NCI-H82 (cell line): ENCODE measurements at places on chromosomes 7 and 10.

- no peak for DNase-seq
Observed at GRCh38 chr10:2658780-2659179, 408.6 kb upstream of the PFKP start.

GRCh38 chr7:107614425-107614824 lies 34.4 kb downstream of the BCAP29 start:
- DNase-seq = no peak

DNA sequence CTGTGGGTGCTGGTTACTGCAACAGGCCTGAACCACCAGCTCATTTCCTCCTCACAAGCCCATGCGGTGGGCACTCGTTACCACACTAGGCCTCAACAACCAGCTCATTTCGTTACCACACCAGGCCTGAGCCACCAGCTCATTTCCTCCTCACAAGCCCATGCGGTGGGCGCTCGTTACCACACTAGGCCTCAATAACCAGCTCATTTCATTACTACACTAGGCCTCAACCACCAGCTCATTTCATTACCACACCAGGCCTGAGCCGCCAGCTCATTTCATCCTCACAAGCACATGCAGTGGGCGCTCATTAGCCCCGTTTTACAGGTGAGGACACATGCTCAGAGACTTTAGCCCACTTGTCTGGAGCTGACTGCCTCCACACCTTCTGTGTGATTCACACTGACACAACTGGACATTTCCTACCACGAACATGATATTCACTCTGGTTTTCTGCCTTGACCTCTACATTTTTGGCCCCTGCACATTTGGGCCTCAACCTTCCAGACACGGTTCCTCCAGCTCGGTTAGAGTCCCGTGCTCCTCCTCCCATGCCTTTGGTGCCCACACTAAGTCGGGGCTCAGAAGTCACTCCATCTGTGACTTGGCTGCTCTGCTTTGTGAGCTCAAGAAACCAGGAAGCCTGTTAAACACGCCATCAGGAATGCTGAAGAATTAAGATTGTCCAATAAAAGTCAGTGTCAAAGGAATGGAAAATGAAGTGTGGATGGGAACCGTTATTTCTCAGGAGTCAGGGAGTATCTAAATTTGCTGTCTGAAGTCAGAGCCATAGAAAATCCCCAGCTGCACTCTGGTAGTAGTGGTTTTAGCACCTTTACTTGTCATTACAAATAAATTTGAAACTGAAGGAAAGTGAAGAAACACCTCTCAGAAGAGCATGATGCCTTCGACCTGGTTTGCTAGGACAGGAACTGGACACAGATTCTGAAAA lies 55.8 kb upstream of the LANCL2 start:
- DNase-seq = no peak

DNA sequence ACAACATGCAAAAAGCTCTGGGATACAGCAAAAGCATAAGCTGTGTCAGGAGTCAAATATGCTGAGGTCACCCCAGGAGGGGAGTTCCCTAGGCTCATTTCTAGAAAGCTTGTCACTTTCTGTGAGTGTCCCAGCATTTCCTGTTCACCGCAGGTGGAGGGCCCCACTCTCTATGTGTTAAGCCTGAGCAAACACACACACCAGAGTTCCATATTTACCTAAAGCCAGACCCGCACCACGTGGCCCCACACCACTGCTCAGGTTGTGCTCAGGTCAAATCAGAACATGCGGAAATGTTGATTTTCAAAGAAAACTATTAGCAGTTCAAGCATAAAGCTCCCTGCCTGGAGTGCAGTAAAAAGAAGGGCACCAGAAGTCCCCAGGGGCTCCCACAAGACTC lies 259.6 kb upstream of the PPP2R2D start:
- no peak for DNase-seq

GRCh38 chr10:74437822-74438221 lies 286.8 kb downstream of the ADK start:
- peak; percentile 15 for DNase-seq

DNA sequence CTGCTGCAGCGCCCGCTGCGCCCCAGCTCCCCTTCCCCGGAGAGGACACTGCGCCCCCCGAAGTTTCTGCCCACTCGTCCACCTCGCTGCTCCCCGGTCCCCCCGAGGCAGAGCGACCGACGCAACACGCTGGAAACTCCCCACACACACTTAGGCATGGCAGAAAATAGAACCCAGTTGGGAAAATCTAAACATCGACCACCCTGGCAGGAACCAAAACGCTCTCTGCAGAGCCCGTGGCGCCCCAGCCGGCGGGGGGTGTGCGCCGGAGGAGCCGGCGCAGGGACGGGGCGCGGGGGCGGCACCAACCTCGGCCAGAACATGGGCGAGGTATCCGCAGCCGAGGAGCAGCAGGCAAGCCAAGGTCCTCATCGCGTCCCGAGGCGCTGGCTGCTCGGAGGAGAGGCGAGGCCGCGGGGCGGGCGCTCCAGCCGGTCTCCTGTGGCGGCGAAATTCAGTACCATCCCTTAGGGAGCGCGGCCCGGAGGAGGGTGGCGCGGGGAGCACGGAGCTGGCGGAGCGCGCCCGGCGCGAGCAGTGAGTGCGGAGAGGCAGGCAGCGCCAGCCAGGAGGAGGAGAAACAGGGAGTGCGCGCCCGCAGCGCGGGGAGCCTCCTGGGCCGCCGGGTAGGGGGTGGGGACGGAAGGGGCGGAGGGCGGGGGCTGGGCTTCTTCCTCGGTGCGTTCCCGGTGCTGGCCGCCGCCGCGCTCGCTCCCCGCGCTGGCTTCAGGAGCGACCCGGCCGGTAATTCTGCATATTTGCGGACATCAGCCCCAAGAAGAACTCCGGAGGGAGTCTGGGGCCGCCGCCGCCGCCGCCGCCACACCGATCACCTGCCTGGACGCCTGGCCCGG lies 789 bp downstream of the PDGFA start:
- peak; percentile 23 for DNase-seq

DNA sequence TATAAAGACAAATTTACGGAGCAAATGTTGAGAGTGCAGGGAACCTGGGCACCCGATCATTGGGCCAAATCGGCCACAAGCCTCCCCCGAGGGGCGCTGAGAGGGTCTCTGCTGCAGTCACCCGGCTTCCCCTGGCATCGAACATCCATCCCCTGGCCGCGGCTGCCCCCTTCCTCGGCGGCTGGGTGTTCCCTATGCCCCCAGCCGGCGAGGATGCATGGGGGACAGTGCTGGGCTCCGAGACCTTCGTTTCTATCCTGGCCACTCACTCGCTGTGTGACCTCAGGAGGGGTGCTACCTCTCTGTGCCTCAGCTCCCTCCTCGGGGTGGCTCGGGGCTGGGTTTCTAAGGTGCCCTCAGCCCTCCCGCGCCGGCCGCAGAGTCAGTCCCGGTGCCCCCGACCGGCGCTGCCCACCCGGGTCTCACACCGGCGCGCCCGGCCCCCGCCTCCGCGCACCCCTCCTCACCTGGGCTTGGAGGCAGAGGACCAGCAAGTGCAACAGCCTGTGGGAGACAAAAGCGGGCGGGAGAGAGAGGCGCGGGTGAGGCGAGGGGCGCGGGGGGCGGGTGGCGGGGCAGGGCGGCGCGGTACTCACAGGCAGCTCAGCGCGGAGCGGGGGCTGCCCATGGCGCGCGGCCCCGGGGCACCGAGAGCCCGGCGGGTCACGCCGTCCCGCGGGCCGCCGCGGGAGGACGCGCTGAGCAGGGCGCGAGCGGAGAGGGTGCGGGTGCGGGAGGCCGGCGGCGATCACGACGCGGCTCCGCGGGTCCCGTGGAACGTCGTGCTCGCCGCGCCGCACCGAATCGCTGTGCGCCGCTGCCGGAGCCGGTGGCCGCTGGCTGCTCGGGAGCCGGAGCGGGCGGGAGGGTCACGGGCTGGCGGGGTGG lies at the start of gene FGF8:
FGF8 (minus strand) TSS at position 842 of the 888 bp plus-strand sequence; CDS start at position 628, 214 bp downstream.
- no peak for DNase-seq

DNA sequence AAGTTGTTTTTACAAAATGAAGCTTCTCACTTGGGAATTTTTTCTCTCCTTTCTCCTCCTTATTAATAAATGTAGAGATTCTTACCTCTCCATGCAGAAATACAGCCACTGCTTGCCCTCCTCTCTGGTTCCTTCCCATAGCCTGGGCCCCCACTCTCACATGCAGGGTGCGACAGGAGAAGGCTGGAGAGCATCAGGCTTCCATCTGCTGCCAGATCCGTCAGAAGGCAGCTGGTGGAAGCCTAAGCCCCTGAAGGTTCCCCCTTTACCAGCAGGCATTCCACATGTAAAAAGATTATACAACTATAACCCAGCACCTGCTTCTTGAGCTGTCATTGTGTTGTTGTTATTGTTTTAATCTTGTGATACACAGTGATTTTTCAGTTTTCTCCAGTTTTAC lies 314.2 kb downstream of the LHFPL3 start:
- peak; percentile 96 for DNase-seq

DNA sequence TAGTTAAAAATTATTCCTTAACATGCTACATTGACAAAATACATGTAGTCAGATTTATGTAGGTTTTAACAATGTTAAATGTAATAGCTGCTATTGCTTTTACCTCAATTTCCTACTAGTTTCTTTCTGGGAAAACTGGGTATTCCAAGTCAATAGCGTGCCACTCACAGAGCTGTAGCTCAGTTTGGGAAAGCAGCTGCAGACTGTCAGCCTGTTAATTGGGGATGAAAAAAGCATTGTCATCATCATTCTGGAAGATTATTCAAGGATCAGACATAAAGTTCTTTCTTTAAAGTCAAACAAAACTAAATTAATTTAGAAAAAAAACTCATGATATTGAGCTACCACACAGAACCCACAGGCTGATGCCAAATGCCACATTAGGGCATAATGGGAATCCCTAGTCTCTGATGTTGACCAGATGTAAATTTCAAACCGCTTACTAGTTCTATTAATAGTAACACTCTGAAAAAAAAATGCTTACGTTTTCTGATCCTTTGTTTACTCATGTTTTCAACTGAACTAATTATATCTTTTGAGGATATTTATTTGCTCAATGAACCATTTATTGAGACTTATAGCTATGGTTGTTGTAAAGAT lies 19.6 kb upstream of the AGMO start:
- no peak for DNase-seq

GRCh38 chr7:77699056-77699455 lies 2.8 kb downstream of the RSBN1L start:
- DNase-seq = no peak

DNA sequence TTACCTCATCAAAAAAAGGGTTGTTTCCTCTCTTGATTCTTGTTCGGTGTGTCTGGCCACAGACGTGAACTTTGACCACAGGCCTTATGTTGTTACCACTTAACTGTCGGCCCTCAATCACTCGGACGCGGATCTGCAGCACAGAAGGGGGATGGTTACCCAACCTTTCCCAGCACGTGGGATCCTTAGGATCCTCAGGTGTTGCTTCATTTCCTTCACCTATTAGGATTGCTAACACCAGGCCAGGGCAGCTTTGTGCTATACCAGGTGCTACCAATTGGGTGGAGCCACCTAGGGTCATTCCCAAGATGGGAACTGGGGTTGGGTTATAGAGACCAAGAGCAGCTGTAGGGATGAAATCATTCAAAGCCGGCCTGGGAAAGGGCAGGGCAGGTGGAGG lies 73.4 kb downstream of the MYOF start:
- DNase-seq = no peak

DNA sequence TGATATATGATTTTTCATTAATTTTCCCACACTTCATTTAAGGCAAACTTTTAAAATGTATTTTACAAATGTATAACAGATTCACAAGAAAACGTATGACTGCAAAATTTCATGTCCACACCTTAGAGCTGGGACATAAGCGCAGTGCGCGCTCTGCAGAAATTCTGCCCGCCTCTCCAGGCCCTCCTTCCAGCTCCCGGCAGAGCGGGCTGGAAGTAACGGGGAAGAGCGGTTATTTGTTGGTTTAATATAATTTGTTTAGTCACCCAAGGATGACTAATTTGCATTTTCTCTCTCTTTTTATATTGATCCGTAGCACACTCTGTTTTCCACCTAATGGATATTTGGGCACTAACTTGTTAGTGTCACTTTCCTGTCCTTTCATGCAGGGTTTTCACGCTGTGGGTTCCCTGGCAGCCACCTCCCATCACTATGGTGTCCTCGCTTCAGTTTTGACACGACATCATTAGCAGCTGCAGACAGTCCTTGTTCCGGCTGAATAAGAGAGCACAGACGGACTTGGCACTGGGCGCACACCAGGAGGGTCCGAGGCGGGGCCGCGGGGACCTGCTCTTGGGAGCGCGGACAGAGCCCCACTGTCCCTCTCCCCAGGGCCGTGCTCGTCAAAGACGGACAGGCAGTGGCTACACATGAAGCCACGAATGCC lies 129.2 kb upstream of the SEC61G start:
- DNase-seq = no peak

DNA sequence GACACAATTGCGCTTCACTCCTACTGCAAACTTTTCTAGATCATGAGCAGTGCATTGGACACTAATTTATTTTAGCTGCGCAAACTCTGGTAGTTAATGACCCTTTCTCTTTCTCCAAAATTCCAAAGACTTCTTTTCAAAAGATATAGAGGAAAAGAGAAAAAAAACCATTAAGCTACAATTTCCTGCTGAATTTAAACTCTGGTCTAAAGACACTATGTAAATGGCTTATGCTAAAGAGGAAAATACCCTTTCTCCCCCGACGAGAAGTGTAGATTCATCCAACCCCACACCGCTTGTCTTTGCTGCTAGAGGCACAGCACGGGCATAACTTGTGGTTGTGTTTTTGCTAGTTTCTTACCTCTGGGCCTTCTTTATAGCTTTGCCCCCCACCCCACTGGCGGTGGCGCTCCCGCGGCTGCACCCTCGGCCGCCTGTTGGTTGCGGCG lies 84.1 kb downstream of the SNX10 start:
- DNase-seq = peak; percentile 67
